Hematopoietic multipotent progenitor cell (in vitro differentiated cells): ENCODE measurements at places on chromosomes 4 and X.

- no peak for DNase-seq
Observed at GRCh38 chr4:144809056-144809640, 163.2 kb downstream of the HHIP start.

- no peak for DNase-seq
Observed at GRCh38 chrX:68718443-68718820, 71.0 kb downstream of the STARD8 start.

GRCh38 chrX:40570346-40571093 lies 10.2 kb upstream of the ATP6AP2 start:
- no peak for DNase-seq

- no peak for DNase-seq
Observed at GRCh38 chr4:181030961-181031360, 1212.2 kb upstream of the TENM3 start.

- DNase-seq: no peak
Observed at GRCh38 chr4:112410364-112410763, 105.6 kb downstream of the NEUROG2 start.

DNA sequence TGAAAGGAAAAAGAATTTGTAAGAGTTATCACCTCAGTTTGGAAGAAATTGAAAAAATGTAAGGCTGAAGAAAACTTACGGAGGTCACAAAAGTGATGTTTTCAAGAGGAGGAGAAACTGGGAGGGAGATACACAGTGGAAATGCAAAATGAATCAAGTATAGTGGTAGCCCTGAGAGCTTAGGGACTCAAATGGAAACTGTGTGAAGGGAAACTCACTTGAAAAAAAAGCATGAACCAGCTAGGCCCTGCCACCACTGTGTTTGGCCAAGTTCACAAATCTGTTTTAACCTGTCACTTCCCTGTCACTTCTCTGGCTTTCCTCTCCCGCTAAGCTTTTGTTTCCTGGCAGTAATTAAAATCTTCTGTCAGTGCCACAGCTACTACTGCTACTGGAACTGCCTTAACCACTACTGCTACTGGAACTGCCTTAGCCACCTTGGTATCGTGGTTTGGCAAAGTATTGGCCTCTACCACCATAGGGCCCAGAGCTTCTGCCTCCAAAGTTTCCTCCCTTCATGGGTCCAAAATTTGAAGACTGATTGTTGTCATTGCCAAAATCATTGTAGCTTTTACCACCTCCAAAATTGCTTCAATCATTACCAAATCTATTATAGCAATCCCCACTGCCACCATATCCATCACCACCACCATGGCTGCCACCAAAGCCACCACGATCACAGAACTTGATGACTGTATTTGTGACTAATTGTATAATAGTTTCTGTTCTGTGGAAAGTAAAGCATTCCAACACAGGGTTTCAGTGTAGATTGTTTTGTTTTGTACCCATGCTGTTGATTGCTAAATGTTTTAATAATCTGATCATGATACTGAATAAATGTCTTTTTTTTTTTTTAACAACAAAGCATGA lies 41.5 kb downstream of the SMARCA5 start:
- DNase-seq: no peak

GRCh38 chrX:97867266-97867665 lies 983.6 kb downstream of the RPA4 start:
- DNase-seq: peak; percentile 56
